ENCODE measurements at places on chromosomes 3 and 15.

DNA sequence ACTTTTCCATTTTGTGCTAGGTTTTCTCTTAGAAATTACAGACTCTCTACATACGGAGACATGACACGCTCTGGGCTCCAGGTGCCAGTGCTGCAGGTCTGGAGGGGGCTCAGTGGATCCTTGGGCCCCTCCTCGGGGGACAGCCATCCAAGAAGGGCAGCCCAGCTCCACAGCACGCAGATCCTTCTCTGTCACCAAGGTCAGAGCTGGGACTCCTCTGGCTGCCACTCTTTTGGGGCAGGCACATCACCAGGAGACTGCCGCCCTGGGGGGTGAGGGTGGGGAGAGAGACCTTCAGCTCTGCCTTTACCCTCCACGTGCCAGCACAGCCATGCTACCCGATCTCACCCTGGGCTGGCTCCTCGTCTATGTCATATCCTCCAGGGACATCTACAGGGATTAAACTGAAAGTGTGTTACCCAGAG lies 65.6 kb downstream of the ATP10A start:
- DNase-seq = no peak

DNA sequence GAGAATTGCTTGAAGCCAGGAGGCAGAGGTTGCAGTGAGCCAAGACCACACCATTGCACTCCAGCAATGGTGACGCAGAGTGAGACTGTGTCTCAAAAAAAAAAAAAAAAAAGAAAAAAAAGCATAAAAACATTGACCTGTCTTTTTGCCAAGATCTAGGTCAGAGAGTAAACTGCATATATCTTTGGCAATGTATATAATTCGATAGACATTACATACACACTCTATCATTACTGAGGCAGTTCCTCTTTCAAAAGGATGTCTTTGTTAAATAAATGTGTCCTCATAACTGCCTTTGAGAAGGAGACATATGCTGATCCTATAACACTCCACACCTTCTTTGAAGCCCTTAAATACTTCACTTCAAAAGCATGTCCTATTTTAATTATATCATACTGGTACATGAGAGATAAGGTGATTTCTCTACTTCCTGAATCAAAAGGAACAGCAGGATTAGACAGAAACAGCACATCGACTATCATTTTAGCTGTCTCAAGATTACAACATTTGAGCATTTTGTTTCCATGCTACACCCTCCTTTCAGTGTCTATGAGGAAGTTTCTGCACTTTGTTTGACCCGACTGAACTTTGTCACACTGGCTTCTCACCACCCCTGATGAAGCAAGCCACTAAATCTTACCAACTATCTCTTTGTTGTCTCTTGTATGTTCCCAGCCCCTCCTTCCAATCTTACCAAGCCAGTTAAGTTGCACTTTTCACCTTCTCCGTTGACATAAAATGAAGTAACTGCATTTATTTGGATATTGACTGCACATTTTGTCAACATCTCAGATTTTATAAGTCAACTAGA lies 335.8 kb downstream of the MECOM start:
- DNase-seq = no peak

DNA sequence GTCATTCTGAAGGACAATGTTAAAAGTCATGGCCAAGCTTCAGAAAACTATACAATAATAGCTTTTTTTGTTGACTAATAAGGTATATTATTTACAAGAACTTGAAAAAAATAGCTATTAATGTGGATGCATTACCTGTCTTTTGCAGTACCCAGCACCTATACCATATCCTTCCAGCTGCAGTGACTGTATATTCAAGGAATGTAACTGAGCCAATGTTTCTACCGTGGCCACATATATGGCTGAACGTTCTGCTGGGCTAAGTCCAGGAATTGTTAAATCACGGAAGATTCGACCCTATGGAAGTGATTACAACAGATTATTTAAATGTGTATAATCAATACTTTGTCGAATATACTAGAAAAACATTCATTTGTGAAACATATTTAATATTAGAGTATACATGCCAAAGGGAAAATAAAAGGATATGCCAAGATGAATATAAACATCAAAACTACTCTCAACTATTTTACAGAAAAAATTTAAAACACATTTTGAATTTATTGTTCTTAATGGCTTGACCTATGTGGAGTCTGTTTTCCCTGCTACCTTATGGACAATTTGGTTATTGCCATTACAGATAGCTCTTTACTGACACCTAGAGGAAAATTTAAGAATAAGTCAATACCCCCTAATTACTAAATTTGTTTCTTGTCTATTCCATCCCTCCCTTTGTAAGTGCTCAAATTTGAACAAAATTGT lies 17.6 kb downstream of the ACAD11 start:
- DNase-seq = no peak

- DNase-seq = no peak
These were observed 50.6 kb upstream of the AKAP13 start for GRCh38 chr15:85329561-85330422.

DNA sequence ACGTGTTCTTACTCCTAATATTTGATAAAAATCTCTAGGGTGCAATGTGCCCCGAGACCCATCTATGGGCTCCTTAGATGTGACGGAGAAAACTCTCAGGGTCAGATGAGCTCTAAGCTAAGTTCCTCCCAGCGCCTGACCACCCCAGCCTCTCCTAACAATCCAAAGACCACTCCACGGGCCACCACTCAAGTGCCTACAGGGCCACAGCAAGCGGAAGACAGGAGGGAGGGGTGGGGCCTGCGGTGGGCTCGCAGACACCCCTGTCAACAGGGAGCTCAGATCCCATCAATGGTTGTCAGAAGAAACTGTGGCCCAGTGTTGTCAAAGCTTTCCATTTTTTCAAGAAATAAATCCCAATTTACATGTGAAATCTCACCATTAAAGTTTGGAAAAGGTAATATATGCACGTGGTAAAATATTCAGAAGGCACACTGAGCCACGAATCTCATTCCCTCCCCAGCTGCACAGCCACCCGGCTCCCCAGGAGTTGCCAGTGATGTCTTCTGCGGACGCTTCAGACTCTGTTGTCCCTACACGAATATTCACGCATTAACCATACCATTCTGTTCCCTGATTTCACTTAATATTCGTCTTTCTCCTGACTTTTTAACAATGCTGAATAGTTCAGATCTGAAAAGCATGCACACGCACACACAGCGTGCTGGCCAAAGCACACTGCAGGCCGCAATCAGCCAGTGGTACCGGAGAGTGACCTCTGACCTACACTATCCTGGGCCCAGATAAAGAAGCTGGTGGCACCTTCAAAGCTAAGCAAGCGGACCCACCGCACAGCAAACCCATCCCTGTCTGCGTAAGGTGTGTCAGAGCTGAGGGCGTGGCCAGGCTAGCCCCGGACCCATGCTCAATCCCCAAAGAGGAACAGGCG lies 19.1 kb downstream of the TNK2 start:
- no peak for DNase-seq

GRCh38 chr15:70165716-70166284 lies 68.1 kb upstream of the TLE3 start:
- DNase-seq = no peak

DNA sequence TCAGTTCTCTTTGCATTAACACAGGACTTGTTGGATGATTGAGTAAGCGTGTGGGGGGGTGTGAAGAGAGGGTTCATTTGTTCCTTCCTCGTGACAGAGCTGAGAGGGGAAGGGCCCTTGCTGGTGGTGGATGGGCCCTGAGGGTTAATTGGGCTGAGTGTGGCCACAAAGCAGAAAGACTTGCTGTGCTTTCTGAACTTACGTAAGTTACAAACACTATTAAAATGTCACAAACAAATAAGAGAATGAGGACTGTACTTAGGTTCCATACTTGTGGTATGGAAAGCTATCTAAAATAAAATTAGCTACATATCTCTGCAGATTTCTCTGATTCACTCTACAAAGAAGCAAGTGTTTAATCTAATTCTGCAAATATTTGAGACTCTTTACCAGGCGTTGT lies 231.3 kb downstream of the LPP start:
- DNase-seq = no peak

GRCh38 chr3:131597816-131598215 lies 95.0 kb upstream of the MRPL3 start:
- no peak for DNase-seq

- DNase-seq = no peak
These were observed 98.8 kb downstream of the SPRED1 start for GRCh38 chr15:38351466-38351865.

DNA sequence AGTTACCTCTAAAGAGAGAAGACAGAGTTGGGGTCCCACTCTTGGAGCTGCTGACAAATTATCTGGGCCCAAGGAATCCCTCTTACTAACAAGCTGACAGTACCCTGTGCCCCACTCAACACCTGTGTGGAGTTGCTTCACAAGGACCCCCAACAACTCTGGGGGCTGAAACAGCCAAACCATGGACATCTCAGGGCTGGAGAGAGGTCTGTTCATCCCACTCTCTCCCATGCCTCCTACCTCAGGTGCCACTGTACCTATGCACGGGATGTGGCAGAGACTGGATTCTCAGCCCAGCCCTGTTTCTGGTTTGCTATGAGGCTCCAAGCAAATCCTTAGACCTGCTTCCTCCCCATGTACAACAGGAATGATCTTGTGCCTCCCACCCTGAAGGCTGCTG lies 101.7 kb downstream of the ETFA start:
- no peak for DNase-seq

- no peak for DNase-seq
These were observed 55.2 kb downstream of the KLHL6 start for GRCh38 chr3:183500319-183500718.

DNA sequence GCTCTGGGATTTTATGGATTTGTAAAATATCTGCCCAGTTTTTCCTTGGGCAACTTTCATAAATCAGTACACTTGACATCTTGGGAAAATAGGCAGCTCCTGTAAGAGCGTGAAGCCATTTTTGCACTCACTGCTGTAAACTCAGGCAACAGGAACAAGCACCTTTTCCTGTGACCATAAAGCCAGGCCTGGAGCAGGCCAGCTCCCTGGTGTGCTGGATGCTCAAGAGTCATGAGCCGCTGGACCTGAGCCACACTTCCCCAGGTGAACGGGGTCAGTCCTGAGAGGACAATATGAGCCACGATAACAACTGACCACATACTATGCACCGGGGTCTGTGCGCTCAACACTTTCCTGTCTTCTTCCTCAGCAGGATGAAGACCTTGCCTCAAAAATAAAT lies 158.2 kb downstream of the NUP210 start:
- DNase-seq = no peak

DNA sequence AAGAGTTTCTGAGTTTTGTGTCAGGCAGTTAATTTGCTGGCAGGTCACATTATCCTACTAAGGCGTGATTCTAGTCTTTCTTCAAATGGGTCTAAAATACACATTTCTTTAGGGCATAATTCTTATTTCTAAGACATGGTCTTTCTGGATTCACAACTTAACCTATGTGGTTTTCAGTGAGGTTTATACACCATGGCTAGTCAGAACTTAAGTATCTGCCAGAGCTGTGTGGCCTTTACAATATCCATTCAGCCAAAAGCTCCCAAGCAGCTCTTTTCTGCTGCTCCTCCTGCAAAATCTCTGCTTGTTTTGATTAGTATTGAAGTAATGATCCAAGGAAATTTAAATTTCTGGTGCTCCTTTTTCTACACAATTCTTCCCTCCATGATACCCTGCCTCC lies 33.5 kb downstream of the SLC9C1 start:
- DNase-seq = no peak

DNA sequence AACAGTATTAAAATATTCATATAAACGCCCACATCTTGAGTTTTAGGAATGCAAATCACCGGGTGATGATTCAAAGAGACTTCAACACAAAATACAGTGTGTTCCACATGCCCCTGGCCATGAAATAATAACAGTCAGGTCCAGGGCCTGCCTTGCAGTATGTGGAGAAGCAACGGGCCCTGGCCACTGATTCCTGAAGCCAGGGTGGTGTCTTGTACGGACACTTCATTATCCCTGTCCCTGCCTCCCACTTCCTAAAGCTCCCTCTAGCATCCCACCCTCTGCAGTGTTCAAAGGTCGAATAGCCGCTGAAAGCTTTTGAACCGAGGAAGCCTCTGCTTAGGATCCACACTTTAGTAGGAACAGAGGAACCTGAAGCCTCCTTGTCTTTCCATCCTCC lies 50.4 kb upstream of the PCSK6 start:
- DNase-seq = no peak

DNA sequence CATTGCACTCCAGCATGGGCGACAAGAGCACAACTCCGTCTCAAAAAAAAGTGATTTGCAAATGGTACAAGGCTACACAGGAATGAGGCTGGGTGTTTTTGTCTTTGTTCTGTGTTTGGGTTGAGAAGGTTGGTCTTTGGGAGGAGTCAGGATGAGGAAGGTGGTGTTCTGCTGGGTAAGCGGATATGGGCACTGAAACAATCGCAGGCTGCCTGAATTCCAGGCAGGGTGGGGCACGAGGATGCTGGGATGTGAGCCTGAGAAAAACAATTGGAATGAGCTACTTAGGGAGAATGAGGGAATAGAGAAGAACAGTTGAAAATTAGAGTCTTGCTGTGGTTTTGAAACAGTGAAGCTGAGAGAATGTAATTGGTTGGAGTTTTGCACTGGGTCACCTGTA lies 51.6 kb downstream of the ZBTB38 start:
- DNase-seq = no peak

GRCh38 chr3:1380926-1381646 lies 288.3 kb downstream of the CNTN6 start:
- no peak for DNase-seq

GRCh38 chr3:65448120-65448519 lies 590.6 kb downstream of the MAGI1 start:
- DNase-seq = no peak

- DNase-seq = no peak
These were observed 268.5 kb downstream of the SHQ1 start for GRCh38 chr3:72579581-72580245.

DNA sequence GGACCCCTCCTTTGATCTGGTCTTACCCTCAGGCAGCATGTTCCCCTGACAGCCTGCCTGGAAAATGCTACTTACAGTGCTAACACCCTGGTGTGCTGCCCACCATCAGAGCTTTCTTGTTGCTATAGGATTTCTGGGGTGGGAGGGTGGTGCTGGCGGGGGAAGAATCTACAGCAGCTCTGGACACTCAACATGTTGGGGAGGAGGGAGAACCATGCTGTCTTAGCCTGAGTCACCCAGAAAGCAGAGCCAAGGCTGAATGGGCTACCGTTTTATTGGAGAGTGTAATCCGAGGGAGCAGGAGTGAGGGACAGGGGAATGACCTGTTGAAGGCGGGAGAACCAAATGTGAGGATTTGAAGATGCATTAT lies 45.6 kb downstream of the MFSD1 start:
- DNase-seq = no peak
